ENCODE measurements at places on chromosomes 1 and 21. TPM values are rescaled to one million over a fixed set of nuclear protein-coding genes. Genes with fewer than 3 reads are reported as not detected.

The NR0B2 gene
- not detected for total RNA-seq

The SMCP gene
- total RNA-seq, result not detected

DNA sequence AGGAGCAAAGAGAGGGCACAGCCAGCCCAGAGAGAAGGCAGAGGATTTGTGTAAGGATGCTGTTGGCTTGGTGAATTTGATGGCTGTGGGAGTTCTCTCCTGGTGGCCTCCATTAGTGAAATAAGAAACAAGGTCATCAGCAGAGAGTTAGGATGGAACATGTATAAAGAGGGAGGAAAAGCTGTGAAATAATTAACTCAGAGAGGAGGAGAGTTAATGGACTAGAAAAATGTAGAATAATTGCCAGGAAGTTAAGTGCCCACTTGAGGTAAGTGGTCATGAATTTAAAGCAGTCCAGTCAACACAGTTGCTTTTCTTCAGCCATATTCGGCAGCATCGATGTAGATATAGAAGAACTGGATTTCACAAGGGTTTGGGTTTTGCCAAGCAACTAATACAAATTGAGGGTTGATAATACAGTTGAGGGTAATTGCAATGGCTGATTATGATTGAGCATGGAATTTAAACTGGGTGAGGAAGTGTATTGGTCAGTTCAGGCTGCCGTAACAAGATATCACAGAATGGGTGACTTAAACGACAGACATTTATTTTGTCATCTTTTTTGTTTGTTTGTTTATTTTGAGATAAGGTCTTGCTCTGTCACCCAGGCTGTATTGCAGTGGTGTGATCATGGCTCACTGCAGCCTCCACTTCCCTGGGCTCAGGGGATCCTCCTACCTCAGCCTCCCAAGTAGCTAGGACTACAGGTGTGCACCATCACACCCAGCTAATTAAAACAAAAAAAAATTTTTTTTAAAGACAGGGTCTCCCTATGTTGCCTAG is 31.7 kb upstream of the KLF17 start:
- DNase-seq, result no peak

GRCh38 chr1:205920159-205920558 is 23.1 kb downstream of the SLC26A9 start:
- peak; percentile 84 for DNase-seq

DNA sequence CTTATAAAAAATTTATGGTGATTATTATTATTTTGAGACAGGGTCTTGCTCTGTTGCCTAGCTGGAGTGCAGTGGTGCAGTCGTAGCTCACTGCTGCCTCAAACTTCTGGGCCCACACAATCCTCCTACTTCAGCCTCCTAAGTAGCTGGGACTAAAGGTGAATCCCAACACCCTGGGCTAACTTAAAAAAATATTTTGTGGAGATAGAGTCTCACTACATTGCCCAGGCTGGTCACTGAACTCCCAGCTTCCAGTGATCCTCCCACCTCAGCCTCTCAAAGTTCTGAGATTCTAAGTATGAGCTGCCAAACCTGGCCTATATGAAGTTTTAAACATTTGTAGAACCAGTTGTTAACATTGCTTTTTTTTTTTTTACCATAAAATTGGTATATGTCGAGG is 18.2 kb downstream of the NFIA start:
- no peak for DNase-seq

DNA sequence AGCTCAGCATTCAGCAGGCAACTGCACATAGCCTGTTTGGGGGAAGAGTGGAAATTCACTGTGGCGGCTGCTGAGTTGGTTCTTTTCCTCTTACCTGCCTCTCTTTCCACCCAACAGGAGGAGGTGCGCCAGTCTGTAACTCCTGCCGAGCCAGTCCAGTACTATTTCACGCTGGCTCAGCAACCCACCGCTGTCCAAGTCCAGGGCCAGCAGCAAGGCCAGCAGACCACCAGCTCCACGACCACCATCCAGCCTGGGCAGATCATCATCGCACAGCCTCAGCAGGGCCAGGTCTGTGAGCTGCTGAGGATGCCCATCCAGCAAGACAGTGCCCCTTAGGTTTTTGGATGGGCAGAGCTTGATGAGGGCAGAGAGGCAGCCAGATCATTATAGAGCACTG is 25.6 kb upstream of the KCNQ4 start:
- no peak for DNase-seq

- DNase-seq, result no peak
These were observed 21.8 kb upstream of the GORAB start for GRCh38 chr1:170510163-170510562.

DNA sequence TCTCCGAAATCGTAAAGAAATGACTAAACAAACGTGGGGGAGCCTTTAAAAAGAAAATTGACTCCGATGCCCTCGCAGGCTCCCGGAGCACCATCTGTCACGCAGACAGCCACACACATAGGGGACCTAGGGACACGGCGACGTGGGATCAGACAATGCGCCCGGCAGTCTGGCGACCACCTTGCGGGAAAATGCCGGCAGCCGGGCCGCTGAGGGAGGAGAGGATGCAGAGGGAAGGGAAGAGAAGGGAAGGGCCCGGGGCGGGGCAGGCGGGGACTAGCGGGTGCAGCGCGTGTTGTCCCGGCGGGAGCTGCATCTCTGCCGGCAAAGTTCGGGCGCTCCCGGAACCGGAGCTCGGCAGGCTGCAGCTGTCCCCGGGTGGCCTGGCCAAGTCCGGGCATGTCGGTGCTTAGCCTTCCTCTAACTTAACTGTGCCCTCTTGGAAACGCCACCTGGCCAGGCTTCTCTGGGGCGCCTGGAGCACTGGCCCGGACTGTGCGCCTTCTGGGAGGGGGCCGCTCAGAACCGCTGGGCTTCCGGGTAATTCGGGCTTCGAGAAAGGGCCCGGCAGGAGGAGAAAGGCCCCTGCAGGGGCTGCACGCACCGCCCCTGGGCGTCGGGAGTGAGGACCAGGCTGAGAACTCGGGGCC is 1.8 kb downstream of the NHLH2 start:
- peak; percentile 65 for DNase-seq

GRCh38 chr1:68230484-68230802 is 1.9 kb downstream of the WLS start:
- DNase-seq, result no peak

- DNase-seq, result no peak
These were observed 46.0 kb upstream of the POFUT2 start for GRCh38 chr21:45333583-45334121.

The CSDE1 gene
- 627 TPM for total RNA-seq

- DNase-seq, result no peak
These were observed 146.7 kb upstream of the VANGL1 start for GRCh38 chr1:115495111-115495510.

The IQGAP3 gene
- total RNA-seq, result 45.6 TPM

GRCh38 chr1:40300651-40301050 is 16.4 kb downstream of the COL9A2 start:
- DNase-seq, result no peak

DNA sequence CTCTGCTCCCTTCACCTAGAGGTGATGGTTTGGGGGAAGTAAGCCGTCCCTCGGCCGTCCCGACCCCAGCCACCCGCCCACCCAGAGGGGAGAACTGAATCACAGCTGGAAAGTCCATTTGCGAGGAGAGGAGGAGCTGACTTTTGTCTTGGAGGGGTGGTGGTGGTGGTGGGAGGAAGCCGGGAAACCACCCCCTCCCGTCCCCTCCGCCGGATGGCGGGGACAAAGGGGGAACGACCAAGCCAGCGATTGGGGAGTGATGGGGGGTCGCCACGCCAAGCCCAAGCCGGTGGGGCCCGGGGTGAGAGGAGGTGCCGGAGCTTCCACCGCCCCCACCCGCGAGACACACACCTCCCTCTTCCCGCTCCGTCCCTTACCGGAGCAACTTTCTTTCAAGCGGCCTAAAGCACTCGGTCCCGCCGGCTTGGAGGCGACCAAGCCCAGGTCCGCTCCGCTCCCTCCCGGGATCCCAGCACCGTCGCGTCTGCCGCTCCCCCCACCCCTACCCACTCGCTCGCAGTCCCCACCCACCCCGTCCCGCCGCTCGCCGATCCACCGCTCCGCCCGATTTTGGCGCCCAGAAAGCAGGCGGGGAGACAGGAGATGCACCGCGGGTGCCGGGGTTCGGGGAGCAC is 540 bp downstream of the ARHGEF2 start:
- no peak for DNase-seq

The UBE2U gene
- not detected for total RNA-seq

The AJAP1 gene
- not detected for total RNA-seq

DNA sequence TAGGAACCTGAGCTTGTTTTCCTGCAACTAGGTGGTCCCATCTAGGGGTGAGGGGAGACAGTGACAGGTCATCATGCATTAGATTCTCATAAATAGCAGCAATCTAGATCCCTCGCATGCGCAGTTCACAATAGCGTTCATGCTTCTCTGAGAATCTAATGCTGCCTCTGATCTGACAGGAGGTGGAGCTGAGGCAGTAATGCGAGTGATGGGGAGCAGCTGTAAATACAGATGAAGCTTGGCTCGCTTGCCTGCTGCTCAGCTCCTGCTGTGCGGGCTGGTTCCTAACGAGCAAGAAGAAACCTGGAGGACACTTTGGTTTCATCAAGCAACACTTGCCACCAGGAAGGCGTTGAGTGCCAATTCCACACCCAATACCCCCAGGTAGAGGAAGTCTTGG is 95.1 kb upstream of the OLIG2 start:
- DNase-seq, result peak; percentile 24

The SPRR1A gene
- not detected for total RNA-seq

GRCh38 chr21:34222031-34222335 is 141.8 kb upstream of the KCNE2 start:
- no peak for DNase-seq

- DNase-seq, result no peak
These were observed 17.7 kb downstream of the GNB1 start for GRCh38 chr1:1873186-1873585.

- no peak for DNase-seq
These were observed 6.2 kb upstream of the OXCT2 start for GRCh38 chr1:39777306-39777705.

The CRP gene
- not detected for total RNA-seq

The FLG2 gene
- not detected for total RNA-seq

The TMCC2 gene
- 2.8 TPM for total RNA-seq

The VCAM1 gene
- 0.51 TPM for total RNA-seq

DNA sequence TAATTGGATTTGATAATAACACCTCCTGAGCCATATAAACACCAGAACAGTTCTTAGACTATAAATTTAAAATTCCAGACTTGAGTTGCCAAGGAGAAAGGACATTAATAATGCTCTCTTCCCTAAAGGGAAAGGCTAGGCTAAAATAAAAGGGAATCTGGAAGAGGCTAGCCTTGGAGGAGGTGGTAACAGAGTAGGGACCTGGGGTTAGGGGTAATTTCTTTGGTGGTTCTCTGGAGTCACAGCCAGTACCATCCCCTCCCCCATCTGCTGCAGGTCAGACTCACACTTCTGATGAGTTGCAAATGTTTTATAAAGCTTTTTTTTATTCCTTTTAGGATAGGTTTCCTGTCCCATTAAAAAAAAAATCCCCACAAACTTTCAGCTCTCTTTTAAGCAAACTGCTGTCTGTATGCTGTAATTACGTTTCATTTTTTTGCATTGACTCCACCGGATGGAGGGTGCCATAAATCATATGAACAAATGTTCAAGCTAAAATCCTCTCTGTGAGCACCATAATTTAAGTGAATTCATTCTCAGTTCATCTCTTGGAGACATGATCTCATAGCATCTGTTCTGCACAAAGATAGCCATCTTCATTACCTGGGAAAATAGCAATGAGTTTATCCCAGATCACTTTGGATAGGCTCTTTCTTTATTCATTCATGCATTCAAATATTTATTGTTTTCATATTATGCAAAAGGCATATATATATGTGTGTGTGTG is 379.6 kb downstream of the TTLL7 start:
- DNase-seq, result no peak

The PIK3CD gene
- 18.8 TPM for total RNA-seq

DNA sequence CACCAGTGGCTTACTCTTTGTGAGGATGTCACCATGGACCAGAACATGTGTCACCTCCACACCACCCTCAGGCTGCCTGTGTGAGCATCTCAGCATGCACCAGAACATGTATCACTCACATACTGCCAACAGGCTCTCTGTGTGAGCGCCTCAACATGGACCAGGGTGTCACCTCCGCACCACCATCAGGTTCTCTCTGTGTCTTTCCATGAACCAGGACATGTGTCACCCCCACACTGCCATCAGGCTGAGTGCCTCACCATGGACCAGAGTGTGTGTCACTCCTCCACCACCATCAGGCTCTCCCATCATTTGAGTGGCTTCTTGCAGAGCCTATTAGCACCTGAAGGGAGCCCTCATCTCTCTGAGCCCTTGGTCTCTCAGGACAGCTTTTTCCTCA is 125.2 kb downstream of the ZNF648 start:
- no peak for DNase-seq

DNA sequence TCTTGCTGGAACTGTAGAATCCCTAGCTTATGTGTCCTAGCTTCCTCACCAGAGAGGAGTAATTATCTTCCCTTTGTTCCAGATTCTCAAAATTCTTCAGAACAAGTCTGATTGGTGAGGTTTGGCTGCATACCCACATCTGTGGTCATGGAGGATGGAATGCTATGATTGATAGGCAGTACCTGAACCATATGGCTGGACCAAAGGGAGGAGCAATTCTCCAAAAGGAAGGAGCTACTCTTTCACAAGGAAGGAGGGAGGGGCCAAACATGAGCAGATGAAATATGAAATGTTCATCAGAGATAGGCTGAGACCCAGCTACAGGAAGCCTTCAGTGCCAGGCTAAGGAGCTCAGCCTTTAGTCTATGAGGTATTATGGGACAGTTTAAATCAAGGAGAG is 5.0 kb upstream of the RNF19B start:
- DNase-seq, result peak; percentile 34

DNA sequence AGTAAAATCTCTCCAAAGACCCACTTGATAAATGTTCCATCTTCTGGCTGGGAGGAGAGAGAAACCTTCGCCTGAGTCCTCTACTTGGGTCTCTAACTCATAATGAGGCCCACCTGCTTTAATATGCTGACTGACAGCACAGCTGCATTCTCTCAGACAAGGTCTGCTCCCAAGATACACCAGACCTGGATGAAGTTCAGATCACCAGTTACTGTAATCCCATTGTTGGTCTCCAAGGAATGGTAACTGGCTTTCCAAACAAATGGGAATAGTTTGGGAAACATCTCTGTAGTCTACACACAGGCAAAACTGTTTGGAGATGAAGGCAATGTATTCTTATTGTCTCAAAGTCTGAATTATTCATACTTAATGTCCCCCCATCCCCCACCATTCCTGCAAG is 27.9 kb upstream of the COL24A1 start:
- no peak for DNase-seq

DNA sequence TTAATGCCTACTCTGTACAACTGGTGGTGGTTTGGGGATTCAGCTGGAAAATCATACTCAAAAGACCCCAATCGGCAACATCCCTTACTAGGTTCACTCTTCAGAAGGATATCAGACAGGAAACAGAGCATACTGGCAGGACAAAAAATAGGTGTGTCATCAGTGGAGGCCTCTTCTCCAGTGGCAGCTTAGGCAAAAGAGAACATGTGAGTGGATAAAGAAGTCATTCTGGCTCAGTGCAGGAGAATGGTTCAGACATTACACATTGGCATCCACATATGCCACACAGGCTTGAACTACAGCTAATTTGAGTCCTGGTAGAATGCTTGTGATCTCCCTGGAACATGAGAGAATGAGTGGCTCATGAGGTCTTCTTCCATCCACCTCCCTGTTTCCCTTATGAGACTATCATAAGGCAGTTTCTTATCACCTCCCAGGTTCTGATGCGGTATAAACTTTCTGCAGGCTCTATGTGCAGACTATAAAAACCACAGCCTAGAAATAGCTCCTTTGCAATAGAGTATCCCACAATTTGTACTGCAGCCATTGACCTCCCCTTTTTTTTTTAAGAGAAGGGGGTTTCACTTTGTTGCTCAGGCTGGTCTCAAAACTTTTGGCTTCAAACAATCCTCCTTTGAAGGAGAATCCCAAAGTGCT is 24.7 kb downstream of the VAMP4 start:
- DNase-seq, result peak; percentile 16
